ENCODE measurements at places on chromosomes 7 and 10.

GRCh38 chr7:142799437-142799835 lies 28.7 kb downstream of the PRSS2 start:
- no peak for DNase-seq

DNA sequence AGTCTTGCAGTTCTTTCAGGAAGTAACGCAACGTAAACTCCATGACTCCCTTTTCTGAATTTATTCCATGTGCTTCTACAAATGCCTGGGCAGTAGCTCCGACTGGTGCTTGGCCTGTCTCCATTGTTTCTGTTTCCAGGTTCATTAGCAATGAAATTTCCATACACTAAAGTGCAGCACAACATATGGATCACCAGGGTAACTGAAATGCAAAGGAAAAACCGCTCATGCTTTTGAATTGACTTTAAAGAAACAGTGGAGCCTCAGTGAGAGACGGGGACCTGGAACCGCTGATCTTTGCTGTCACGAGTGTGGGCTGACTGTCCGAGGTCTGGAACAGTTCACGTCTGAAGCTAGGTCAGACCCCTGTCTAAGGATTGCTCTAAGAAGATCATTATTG lies 126.5 kb upstream of the IGFBP3 start:
- DNase-seq: no peak

GRCh38 chr10:35130663-35131062 lies 4.0 kb downstream of the CREM start:
- DNase-seq: no peak

DNA sequence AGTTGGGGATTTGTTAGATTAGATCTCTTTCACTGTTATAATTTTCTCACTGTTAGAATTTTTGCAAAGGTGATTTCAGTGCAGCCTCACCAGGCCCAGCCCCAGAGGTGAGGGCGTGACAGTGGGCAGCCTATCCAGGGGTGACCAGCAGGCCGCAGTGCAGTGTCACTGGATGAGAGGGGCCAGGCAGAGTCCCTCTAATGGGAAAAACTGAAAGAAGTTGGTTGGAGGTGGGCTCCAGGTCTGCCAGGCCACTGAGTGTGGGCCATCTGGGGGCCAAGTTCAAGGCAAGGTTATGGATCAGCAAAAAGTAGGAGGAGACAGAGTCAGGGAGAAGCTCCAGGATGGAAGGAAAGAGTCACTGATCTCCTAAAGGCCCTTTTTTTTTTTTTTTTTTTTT lies 90.5 kb upstream of the SDK1 start:
- DNase-seq: no peak

GRCh38 chr7:42687211-42688055 lies 224.4 kb downstream of the C7orf25 start:
- DNase-seq: no peak

- no peak for DNase-seq
Measured at GRCh38 chr7:99562114-99562784, 3.8 kb downstream of the ZNF655 start.

- no peak for DNase-seq
Measured at GRCh38 chr10:64312876-64313275, 791.7 kb downstream of the REEP3 start.

GRCh38 chr10:1860351-1860750 lies 123.0 kb upstream of the ADARB2 start:
- no peak for DNase-seq

DNA sequence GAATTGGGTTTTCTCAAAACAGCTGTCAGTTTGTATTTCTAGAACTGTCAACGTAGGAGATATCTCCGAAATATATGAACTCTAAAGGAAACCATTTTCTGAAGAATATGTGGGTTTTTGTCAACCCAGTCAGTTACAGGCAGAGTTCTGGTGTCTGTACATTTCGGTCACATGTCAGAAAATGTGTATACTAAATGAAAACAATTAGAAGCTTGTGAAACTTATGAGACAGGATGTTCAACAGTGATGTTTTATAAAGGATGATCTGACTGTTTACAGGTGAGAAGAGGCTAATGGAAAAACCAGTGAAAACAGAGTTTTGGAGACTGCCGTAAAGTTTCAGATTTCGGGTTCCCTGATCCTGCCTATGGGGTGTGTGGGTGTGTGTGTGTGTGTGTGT lies 6.2 kb downstream of the JAZF1 start:
- DNase-seq: no peak

- no peak for DNase-seq
Measured at GRCh38 chr7:142153400-142153799, 41.9 kb downstream of the MGAM2 start.

GRCh38 chr7:25025218-25025671 lies 45.3 kb upstream of the OSBPL3 start:
- no peak for DNase-seq

GRCh38 chr7:157087646-157088045 lies 51.1 kb upstream of the UBE3C start:
- DNase-seq: no peak

GRCh38 chr7:134514663-134515062 lies 12.7 kb upstream of the AKR1B10 start:
- peak; percentile 86 for DNase-seq

- no peak for DNase-seq
Measured at GRCh38 chr7:51321961-51322515, 5.4 kb upstream of the COBL start.

DNA sequence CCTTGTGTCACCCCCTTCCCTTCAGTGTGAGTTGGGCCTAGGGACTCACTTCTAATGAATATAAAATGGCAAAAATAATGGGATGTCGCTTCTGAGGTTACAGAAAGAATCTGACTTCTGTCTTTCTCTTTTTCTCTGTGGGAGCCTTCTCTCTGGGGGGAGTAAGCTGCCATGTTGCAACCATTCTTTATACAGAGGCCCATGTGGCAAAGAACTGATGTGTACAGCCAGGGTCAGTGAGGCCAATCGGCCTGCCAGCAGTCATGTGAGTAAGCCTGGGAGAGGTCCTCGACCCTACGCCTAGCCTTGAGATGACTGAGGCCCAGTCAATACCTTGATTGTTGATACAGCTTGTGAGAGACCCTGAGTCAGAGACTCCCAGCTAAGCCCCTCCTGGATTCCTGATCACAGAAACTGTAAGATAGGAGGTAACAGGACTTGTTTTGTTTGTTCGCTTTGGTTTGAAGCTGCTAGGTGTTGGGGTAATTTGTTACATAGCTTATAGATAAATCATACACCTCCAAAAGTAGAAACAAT lies 1.7 kb downstream of the TCAF1 start:
- no peak for DNase-seq

DNA sequence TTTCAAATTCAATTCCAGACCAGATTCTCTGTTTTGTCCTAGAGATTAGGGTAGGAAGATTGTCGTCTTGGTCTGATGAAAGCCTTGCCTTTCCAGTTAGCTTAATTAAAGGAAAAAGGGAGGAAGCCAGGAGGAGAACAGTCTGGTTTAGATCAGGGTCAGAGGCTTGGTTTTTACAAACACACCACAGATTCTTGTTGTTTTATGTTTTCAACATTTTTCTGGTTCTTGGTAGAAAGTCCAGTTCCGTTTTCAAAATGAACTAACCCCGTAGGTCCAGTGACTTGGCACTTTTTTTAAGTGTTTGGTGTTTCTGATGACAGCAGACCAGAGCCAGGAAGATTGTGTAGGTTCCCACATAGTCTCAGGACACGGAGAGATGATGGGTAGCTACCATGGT lies 167.1 kb upstream of the INHBA start:
- no peak for DNase-seq

- no peak for DNase-seq
Measured at GRCh38 chr10:106761906-106762305, 402.6 kb downstream of the SORCS1 start.

DNA sequence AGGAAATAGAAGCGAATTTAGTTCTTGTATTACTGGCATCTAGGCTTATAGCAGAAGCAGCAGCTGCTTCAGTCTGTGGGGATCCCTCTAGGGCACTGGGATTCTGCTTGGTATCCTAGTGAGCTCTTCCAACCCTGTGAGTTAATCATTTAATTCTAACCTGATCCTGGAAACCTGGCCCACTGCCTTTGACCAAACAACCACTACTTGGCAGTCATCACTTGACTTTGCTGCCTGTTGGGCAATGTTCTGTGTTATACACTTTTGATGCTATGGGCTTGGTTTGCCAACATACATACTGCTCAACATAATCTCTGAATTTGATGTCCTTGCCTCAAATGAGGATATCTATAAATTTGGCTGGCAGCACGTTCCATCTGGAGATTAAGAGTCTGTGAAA lies 813.4 kb downstream of the ANKRD7 start:
- no peak for DNase-seq

GRCh38 chr7:49596701-49597491 lies 176.5 kb upstream of the VWC2 start:
- no peak for DNase-seq

GRCh38 chr10:119896061-119896655 lies 3.6 kb downstream of the SEC23IP start:
- no peak for DNase-seq

- DNase-seq: no peak
Measured at GRCh38 chr7:158308001-158308400, 279.6 kb downstream of the PTPRN2 start.

DNA sequence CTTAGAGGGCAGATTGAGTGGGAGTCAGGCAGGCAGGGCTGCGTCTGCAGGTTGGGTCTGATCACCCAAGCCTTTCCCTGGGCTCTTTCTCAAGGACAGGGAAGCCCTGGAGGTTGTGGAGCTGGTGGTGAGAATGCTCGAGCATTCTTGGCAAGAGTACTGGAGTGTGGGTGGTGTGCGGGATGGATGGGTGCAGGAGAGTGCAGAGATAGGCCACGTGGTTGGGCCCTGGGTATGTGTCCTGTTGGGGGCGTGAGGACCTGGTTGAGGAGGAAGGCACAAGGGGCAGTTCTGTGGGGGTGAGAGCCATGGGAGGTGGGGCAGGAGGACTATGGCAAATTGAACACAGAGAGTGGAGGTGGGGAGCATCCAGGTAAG lies 135.9 kb downstream of the PTPN20 start:
- no peak for DNase-seq

GRCh38 chr10:102752934-102753664 lies 9.4 kb downstream of the WBP1L start:
- DNase-seq: peak; percentile 9

DNA sequence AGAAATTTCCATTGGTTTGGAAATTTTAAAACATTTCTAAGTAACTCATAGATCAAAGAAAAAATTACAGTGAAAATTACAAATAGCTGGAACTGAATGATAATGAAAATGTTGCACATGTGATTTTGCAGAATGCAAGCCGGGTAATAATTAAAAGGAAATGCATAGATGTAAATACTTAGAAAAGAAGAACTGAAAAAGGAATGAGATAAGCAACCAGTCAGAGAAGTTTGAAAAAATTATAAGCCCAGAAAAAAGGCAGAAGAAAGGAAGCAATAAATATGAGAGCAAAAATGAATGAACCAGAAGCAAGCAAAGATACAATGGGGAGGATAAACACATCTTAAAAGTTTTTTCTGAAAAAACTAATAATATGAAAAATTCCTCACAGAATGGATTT lies 3.2 kb upstream of the TMEM273 start:
- no peak for DNase-seq

- DNase-seq: no peak
Measured at GRCh38 chr10:110165239-110165638, 42.2 kb upstream of the MXI1 start.

GRCh38 chr7:70647801-70648498 lies 484.0 kb upstream of the GALNT17 start:
- no peak for DNase-seq

- no peak for DNase-seq
Measured at GRCh38 chr7:6266699-6267098, 5.7 kb downstream of the CYTH3 start.

- DNase-seq: no peak
Measured at GRCh38 chr10:69239816-69240434, 19.8 kb downstream of the HKDC1 start.

DNA sequence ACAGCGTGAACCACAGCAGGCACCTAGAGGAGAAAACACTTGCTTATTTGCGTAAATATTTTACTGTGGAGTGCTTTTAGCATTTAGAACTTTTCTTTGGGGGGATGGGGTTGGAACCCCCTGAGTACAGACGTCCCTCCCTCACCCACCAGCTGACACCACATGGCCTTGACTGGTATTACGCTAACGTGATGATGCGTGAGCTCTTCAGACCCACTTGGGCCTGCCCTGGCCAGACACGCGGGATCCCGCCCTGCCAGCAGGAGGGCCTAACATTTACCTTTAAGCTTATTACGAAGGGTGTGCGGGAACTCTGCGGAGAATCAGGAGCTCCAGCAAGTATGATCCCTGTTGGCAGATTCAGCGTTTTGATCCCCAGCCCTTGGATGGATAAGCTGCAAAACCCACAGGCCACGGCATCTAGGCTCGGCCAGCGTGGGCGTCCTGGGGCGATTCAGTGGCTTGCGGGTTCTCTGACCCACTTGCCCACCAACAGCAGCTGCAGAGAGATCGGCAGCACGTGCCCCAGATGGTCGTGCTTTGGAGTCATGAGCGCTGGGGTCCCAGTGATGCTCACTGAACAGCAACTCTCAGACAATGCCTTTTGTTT lies 545.5 kb upstream of the FOXK1 start:
- DNase-seq: no peak

DNA sequence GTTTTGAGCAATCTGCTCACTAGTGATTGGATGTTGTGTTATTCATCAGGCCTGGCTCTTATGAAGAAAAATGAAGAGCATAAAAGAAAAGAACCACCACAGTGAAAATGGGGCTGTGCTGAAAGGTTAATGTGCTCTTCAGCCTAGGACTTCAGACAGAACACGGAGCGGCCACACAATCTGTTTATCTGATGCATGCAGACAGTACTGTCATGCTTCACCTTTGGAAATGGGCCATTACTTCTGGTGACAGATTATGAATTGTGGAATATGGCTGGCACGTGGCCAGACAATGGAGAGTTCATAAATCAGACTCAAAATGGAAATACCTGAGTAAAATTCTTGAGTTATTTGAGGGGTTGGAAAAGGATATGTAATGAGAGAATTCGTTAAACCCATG lies 86.0 kb upstream of the NOBOX start:
- no peak for DNase-seq

DNA sequence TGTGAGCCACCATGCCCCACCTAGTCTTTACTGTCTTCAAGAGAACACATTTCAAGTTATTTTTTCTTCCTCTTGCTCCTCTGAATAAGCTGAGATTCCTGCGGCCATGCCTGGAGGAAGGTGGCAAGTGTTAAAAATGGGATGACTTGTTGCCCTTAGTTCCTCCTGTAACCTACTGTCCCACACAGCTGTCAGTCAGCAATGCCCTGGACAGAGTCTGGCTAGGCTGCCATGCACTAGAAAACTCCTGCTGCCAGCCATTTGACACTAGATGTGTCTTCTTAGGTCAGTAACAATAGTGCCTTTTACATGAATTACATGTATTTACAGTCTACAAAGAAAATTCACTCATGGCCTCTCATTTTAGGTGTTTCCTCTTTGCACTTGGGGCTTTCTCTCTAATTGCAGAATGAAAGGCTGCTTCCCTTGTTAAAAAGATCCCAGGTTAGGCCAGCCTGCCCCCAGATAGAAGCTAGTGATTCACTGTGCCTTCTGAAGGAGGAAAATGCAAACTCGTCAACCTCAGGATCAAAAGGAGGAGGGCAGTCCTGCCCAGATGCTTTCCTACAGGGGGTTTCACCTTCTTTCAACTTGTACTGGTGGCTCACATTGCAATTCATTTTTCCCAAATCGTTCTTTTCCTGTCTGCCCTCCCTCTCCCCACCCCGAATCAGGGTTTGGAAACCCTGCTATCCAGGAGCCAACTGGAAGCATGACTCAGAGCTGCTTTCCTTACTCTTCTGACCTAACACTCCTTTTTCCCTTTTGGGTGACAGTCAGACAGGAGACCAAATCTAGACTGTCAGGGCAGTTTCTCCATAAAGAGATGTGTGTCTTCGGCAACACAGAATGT lies 136.6 kb downstream of the SPAG6 start:
- DNase-seq: no peak

- no peak for DNase-seq
Measured at GRCh38 chr10:58813573-58813972, 300.9 kb downstream of the BICC1 start.

- no peak for DNase-seq
Measured at GRCh38 chr7:40622941-40623501, 488.2 kb downstream of the SUGCT start.
